ENCODE measurements at places on chromosomes 13 and 19.

GRCh38 chr13:99652141-99652540 is 150.9 kb downstream of the TM9SF2 start:
- DNase-seq = no peak

GRCh38 chr13:72639377-72639776 is 88.1 kb downstream of the MZT1 start:
- DNase-seq = no peak

GRCh38 chr13:98595134-98595533 is 18.2 kb upstream of the STK24 start:
- DNase-seq = no peak

GRCh38 chr13:111410232-111411021 is 90.0 kb downstream of the TEX29 start:
- no peak for DNase-seq

GRCh38 chr13:94168783-94169453 is 310.6 kb downstream of the DCT start:
- no peak for DNase-seq

GRCh38 chr13:78657699-78658629 is 991 bp downstream of the OBI1 start:
- DNase-seq = no peak
